ENCODE measurements at places on chromosomes 5 and 9.

- DNase-seq = no peak
Measured at GRCh38 chr5:110644357-110644756, 82.1 kb downstream of the TMEM232 start.

DNA sequence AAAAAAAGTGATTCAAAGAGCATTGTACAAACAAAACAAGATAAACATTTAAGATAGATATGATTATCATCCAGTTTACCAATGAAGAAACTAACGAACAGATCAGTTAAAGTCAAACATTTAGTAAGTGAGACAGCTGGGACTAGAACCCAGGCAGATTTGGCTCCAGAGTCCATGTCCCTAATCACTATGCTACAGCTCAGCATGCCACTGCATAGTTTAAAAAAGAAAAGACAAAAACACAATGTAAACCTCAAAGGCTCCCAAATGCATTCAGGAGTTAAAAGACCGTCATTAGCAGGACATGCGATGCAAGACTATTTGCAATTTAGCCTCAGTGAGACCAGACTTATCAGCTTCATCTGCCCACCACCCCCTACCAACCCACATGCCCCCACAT lies 36.8 kb downstream of the DENND1A start:
- peak; percentile 5 for DNase-seq

DNA sequence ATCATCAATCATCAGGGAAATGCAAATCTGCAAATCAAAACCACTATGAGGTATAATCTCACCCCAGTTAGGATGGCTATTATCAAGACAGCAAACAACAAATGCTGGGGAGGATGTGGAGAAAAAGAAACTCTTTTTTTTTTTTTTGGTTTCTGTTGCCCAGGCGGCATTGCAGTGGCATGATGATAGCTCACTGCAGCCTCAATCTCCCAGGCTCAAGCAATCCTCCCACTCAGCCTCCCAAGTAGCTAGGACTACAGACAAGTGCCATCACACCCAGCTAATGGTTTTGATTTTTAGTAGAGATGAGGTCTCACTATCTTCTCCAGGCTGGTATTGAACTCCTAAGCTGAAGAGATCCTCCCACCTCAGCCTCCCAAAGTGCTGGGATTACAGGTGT lies 5.4 kb upstream of the CNTRL start:
- DNase-seq = no peak

- DNase-seq = peak; percentile 57
Measured at GRCh38 chr5:126370796-126371718, 52.2 kb upstream of the GRAMD2B start.

- DNase-seq = no peak
Measured at GRCh38 chr5:128764601-128765310, 200.5 kb upstream of the SLC27A6 start.

DNA sequence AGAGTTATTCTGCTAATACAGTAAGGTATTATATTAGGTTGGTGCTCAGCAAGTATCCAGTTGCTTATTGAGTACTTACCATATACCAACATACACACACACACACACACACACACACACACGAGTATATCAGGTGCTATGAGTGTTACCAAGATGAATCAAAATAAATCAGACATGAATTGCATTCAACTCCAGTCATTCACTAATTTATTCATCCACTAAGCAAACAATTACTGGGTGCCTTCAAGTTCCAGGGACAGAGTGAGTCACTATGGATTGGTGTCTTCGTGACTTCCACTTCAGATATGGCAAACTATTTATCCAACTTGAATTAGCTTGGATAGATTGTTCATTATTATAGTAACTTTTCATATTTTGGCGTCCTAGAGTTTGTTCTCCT lies 140.7 kb upstream of the SLC44A1 start:
- peak; percentile 58 for DNase-seq

DNA sequence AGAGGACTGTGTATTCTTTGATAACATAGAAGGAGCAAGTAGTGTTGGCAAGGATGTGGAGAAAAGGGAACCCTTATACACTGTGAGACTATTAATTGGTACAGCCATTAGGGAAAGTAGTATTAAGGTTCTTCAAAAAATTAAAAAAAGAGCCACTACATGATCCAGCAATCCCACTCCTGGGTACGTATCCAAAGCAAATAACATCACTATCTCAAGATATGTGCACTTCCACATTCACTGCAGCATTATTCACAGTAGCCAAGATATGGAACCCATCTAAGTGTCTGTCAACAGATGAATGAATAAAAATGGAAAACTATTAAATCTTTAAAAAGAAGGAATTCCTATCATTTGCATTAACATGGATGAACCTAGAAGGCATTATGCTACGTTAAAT lies 693.2 kb upstream of the RIOK2 start:
- DNase-seq = no peak

DNA sequence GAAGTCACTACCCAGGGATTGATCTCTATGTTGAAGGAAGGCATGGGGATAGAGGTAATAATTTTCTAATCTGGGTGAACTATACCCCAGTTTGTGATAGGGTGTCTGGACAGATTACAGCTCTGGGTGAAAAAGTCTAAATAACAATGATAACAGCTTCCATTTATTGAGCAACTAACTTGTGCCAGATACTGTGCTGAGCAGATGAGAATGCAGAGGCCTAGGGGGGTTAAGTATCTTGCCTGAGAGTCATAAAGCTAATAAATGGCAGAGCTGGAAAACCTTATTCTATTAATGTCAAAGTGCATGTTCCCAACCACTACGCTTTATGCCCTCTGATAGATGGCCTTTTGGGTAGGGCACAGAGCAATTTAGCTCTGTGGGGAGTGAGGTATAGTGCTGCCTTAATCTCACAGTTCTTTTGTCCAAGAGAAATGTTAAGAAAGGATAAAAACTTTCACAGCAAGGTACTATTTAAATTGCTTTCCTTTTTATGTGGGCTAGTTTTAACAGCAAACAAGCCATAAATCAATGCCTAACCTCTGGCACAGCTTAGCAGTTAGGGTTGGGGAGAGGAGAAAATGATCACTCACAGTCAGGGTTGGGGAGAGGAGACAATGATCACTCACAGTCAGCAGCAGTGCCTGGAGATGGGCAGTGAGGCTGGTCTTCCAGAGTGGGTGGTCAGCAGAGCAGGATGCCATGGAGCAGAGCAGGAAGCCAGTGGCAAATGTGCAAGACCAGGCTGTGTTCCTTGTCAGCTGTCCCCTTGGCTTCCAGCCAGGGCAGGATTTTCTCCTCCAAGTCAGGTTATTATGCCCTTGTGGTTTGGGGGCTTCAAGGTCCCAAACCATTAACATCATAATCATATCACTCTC lies 187.0 kb downstream of the CARTPT start:
- no peak for DNase-seq

DNA sequence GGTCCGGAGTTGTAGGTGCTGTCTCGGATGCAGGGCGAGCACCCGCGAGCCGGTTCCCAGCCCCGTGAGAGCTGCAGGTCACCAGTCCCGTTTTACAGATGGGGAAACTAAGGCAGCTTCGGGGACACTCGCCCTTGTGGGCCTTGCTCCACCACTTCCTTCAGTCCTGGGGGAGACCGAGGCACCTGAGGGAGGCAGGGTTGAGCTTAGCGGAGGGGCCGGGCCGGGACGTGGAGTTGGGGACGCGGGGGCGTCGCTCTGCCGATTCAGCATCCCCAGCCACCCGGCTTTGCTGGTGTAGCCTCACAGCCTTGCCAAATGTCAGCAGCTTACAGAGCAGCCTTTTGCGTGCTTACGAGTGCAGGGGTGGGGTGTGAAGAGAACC lies 530 bp downstream of the BBLN start:
- DNase-seq = peak; percentile 38

DNA sequence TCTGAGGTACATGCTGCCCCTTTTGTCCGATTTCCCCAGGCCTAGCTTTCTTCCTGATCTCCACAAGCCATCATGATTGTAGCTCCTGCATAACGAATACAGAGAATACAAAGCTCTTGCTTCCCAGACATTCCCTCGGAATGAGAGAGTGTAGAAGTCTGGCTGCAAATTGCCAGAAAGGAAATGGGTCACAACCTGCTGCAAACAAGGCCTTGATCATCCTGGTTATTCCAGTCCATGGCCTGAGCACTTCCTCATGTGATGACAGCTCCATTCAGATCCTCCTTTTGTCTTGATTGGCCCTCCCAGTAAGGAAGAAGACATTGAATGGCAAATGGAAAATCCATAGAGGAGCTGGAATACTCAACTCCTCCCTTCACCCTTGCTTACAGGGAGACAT lies 136.0 kb upstream of the ADRA1B start:
- DNase-seq = no peak

DNA sequence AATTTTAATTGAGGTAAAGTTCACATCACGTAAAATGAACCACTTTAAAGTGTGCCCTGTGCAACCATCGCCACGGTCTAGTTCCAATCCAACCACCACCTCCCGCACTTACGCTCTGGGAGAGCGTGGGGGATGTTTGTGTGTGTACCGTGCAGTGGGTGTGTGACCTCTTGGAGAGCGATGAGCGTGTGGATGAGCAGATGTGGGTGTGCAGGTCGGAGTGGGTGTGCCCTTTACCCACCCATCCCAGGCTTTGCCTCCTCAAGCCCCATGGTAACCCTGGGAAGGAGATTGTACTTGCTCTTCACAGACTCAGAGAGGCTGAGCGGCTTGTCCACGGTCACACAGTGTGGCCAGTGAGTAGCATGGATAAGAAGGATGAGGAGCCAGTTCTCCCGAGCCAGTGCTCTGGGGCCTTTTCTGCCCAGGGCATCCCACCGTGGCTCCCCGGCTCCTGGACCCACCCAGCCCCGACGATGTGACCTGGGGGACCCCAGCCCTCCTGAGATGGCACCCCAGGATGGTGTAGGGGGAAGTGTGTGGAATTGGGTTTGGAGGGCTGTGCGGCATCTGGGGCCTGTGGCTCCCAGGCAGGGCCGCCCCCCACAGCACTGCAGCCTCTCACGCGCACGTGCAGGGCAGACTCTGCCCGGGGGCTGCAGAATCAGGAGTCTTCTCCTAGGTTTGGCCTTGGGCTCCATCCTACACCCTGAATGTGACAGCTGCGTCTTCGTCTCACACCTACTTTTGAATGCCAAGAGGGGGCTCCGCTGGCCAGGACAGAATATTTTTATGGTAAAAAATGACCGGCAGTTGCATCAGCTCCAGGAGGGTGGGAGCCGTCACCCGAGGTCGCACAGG lies 13.6 kb downstream of the LHX3 start:
- no peak for DNase-seq

- peak; percentile 27 for DNase-seq
Measured at GRCh38 chr9:84845956-84846900, 176.7 kb downstream of the NTRK2 start.

- no peak for DNase-seq
Measured at GRCh38 chr9:125240649-125240999, 519 bp downstream of the HSPA5 start.

DNA sequence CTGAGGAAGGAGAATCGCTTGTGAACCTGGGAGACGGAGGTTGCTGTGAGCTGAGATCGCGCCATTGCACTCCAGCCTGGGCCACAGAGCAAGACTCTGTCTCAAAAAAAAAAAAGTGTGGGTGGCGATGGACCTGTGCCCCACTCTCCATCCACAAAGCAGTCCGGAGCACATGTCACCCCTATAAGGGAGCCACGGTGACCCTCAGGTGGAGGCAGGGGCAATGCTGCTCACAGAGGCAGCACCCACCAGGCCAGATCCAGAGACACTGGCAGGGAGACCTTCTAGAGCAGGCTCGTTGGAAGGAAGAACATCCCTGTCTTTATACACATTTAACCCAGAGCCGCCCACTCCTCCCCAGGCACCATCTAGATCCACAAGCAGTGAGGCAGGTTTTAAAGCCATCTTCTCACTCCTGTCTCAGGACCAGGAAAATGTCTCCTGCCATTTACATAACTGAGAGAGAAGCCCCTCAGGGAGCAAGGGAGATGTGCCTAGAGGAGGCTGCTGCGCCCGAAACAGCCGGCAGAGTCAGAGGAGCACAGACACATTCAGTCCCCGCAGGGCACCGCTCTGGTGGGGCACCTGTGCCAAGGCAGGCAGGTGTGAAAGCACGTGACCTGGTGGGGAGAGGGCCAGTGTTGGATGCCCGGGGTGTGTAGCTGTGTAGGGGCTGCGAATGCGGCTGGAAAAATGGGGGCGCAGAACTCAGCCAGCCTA lies 31.6 kb upstream of the ADAMTS2 start:
- no peak for DNase-seq

DNA sequence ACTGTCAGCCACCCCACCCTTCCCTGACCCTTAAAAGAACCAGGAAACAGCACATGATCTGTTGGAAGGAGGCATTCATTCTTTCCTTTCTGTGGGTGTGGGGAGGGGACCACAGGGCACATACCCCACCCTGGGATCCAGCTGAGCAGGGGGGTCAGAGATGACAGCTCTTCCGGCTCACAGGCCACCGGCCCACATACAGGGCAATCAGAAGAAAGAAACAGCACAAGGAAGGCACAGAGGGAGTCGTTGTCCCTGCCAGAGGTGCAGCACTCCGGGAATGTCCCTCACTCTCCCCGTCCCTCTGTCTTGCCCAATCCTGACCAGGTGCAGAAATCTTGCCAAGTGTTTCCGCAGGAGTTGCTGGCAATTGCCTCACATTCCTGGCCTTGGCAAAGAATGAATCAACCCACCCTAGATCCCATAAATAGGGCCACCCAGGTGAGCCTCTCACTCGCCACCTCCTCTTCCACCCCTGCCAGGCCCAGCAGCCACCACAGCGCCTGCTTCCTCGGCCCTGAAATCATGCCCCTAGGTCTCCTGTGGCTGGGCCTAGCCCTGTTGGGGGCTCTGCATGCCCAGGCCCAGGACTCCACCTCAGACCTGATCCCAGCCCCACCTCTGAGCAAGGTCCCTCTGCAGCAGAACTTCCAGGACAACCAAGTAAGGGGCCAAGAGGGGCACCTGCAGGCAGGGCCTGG lies at the start of gene LCN2:
LCN2 (plus strand) TSS at position 453 of the 701 bp plus-strand sequence; CDS start at position 526, 73 bp downstream.
- DNase-seq = peak; percentile 67

- no peak for DNase-seq
Measured at GRCh38 chr5:105503950-105504349, 1941.4 kb upstream of the NUDT12 start.

GRCh38 chr5:108711898-108712297 lies 35.8 kb upstream of the FER start:
- DNase-seq = no peak

DNA sequence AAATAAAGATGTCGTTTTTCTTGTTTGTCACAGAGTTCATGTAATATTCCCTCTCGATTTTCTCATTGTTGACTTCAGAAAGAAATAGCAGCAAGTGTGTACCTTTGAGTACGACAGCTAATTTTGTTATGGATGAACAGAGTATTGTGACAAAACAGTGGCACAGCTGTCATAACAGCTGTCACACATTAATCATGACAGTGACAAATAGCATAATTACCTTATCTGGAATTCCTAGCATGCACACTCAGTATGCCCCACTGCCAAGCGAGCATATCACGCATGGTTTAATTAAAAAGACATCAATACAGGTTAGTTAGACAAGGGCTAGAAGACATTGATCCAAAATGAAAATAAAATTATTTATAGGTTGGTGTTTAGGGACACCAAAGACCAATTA lies 375.1 kb downstream of the SPATA31D1 start:
- no peak for DNase-seq

DNA sequence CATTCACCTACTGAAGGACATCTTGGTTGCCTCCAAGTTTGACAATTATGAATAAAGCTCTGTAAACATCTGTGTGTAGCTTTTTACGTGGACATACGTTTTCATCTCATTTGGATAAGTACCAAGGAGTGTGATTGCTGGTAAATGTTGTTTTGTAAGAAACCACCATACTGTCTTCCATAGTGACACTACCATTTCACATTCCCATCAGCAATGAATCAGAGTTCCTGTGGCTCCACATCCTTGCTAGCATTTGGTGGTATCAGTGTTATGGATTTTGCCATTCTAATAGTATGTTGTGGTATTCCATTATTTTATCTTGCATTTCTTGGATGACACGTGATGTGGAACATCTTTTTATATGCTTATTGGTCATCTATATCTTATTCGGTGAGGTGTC lies 78.4 kb upstream of the RASGRF2 start:
- DNase-seq = no peak

- peak; percentile 15 for DNase-seq
Measured at GRCh38 chr9:133137451-133138231, 16.6 kb upstream of the RALGDS start.

All from astrocyte of the hippocampus (primary cell).